Activated naive CD4-positive, alpha-beta T cell treated with Interleukin-2 at 50 U/mL for 16 hours (primary cell): ENCODE measurements at places on chromosomes 5 and 9.

- no peak for DNase-seq
Measured at GRCh38 chr9:116733010-116733641, 46.0 kb downstream of the TRIM32 start.

DNA sequence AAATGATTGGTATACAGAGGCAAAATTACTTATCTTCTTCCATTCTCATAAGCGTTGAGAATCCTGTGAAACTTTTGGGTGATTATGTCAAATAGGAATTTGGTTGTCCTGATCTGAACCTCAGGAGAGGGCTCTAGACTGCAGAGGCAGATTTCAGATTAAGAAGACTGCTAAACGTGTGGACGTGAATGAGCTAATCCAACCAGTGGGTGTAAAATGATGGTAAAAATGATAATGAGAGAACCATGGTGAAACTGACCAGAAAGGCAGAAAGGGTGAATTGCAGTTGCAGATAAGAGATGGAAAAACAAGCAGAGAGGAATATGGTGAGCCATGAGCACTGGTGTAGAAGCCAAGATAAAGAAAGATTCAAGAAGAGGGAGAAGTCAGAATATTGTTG lies 1200.2 kb upstream of the CDH6 start:
- DNase-seq: no peak

GRCh38 chr5:159010661-159011442 lies 88.9 kb downstream of the EBF1 start:
- DNase-seq: no peak

DNA sequence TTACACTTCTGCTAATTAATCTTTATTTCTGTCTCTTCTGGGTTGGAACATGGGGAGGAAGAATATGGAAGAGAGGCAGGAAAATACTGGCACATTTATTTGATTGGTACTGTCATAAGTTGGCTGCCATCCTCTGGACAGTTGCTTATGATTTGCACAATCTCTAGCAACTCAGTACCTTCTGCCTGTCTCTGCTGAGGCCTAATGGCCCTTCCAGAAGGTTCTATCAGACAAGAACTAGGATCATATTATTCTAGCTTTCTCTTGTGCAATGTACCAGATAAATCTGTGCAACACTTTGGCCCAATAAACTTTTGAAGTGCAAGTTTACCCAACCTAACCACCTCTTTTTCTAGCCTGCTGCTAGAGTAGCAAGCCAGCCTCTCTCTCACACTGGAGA lies 335.0 kb downstream of the ARRDC3 start:
- DNase-seq: no peak

- no peak for DNase-seq
Measured at GRCh38 chr5:163350083-163350482, 87.3 kb upstream of the CCNG1 start.

DNA sequence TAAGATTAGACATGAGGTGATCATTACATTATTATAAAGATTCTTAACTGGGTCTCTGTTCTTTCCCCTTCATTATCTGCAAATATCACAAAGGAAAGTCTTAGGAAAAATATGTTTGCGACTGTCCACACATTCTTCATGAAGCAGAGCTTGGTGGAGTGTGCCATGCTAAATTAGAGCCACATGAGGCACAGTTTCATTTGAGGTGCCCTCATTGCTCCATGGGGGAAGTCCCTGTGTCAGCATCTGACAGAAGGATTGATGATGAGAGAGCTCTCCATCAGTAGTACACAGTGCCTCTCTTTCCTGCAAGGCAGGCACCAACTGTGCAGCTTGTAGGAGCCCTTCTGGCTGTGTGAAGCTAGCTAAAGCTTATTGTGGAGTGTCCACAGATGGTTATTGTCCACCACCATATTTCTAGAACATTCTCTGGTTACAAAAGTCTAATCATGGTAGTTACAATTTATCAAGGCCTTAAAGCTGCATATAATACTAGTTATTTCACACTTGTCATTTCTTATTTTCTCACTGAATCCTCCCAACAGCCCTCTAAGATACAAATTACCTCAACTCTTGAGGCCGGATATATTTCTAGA lies 63.9 kb downstream of the C9orf152 start:
- DNase-seq: peak; percentile 36

GRCh38 chr5:123180178-123180577 lies 91.1 kb downstream of the PRDM6 start:
- no peak for DNase-seq

DNA sequence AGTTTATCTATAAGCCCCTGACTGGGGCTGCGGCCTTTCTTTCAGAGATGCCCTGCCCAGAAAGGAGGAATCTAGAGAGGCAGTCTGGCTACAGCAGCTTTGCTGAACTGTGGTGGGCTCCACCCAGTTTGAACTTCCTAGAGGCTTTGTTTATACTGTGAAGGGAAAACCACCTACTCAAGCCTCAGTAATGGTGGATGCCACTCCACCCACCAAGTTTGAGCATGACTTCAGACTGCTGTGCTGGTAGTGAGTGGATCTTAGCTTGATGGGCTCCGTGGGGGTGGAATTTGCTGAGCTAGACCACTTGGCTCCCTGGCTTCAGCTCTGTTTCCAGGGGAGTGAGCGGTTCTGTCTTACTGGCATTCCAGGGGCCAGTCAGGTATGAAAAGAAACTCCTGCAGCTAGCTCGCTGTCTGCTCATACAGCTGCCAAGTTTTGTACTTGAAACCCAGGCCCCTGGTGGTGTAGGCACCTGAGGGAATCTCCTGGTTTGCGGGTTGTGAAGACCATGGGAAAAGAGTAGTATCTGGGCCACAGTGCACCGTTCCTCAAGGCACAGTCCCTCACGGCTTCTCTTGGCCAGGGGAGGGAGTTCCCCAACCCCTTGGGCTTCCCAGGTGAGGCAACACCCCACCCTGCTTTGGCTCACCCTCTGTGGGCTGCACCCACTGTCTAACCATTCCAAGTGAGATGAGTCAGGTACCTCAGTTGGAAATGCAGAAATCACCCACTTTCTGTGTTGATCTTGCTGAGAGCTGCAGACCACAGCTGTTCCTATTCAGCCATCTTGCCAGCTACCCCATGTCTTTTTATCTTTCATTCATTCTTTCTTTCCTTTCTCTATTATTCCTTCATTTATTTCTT lies 211.8 kb upstream of the C9orf72 start:
- no peak for DNase-seq

DNA sequence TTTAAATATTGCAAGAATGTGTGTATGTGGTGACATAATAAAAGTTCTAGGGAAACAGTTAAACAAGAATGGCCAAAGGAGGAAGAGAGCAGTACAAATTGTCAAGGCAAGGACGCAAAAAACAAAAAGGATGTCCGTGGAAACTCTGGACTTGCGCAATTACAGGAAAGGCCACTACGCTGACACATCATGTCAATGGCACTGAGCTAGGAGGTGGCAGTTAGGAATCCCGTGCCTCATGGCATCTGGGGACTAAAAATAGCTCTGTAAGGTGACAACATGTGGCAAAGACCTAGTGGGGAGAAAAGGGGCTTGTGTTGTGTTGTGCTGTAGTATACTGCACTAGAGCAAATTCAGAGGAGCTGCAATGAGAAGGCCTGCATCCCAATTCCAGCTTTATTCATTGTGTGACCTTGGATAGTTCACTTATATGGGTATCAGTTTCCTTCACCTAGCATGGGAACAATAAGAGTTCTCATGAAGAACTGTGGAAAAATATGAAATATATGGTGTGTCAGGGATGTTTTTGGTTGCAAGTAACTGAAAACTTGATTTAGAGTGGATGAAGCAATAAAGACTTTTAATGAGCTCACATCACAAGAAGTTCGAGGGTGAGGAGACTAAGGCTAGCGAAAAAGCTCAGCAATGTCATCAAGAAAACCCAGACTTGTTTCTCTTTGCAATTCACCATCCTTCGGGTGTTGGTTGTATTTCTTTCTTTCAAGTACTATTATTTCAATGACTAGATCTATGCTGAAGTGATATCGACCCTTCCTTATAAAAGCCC lies 124.1 kb upstream of the STC2 start:
- no peak for DNase-seq

DNA sequence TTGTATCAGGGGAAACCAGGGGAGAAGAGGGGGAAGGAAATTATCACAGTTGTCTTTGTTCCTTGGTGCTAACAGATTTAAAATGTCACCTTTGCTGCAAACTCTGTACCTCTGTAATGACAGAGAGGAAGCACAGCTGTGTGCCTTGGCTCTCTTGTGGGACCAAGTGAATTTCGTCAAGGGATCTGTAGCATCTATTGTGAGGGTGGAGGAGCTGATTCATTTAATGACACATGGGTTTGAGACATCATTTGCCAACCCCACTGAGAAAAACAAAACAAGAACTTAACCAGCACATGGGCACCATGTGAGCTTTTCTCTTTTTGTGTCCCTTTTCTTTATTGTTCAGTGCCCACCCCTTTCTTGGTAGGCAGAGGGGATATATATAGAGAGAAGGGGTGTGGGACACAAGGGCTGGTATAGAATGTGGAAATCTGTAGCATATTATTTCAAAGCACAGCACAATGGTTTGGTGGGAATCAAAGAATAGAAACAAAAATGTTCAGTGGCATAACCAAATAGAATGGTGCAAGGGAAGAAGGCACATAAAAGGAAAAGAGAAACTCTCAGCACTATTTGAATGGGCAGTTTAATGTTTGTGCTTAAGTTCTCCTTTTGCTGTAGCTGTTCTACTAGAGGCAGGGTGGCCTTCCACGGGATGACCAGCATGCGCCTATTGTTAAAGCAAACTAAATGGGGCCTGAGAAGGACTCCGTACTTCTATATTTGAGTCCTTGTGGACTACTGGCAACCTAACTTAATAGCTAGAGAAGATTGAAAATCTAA lies 63.3 kb downstream of the LIX1 start:
- DNase-seq: no peak

DNA sequence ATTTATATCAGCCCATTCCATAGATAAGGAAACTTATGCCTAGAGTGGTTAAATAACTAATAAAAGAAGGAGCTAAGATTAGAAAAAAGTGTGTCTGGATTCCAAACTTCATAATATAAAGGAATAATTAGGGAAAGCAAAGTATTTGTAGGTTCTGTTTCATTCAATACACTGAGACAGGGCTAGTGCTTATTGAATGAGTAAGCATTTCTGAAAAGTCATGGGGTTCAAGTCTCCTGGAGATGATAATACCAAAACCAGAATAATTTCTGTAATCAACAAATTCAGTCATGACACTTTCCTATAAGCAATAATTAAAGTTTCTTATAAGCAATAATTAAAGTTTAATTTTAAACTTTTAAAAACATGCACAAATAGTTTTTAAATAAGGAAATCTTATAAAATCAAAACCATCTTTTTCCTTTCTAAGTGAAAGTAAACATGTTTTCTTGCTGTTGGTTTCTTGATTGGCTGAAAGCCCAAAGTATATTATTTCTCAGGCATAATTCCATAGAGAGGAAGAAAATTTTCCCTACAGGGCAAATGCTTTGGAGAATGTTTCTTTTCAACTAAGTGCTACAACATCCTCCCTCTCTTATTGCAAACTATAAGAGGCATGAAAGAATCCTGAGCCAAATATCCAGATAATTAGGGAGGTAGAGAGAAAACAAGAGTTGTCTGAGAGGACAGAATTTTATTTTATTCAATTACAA lies 510.2 kb downstream of the PRELID2 start:
- no peak for DNase-seq

- DNase-seq: no peak
Measured at GRCh38 chr9:71524996-71525580, 243.2 kb downstream of the CEMIP2 start.

GRCh38 chr5:179788193-179788854 lies 5.5 kb upstream of the LTC4S start:
- no peak for DNase-seq

GRCh38 chr9:6055216-6055615 lies 39.8 kb upstream of the RANBP6 start:
- DNase-seq: no peak
